ENCODE measurements at places on chromosomes 12 and 14. TPM values are rescaled to one million over a fixed set of nuclear protein-coding genes. Genes with fewer than 3 reads are reported as not detected.

GRCh38 chr12:6444704-6445688 is at the start of gene CD27:
Gene CD27 (plus strand): TSS chr12:6444955. CDS start chr12:6445096, 141 bp downstream.
- no peak for DNase-seq

DNA sequence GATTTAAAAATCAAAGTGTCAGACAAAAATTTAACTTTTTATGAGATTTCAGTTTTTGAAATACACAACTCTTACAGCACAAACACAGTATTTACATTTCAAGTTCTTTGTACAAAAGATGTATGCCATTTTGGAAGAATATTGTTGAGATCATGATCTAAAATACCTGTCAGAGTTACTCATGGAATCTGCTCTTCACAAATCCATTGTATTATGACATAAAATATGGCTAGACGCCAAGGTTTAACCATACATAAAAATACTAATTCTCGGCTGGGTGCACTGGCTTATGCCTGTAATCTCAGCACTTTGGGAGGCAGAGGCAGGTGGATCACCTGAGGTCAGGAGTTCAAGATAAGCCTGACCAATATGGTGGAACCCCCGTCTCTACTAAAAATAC is 6.2 kb upstream of the SYCP3 start:
- DNase-seq = no peak

DNA sequence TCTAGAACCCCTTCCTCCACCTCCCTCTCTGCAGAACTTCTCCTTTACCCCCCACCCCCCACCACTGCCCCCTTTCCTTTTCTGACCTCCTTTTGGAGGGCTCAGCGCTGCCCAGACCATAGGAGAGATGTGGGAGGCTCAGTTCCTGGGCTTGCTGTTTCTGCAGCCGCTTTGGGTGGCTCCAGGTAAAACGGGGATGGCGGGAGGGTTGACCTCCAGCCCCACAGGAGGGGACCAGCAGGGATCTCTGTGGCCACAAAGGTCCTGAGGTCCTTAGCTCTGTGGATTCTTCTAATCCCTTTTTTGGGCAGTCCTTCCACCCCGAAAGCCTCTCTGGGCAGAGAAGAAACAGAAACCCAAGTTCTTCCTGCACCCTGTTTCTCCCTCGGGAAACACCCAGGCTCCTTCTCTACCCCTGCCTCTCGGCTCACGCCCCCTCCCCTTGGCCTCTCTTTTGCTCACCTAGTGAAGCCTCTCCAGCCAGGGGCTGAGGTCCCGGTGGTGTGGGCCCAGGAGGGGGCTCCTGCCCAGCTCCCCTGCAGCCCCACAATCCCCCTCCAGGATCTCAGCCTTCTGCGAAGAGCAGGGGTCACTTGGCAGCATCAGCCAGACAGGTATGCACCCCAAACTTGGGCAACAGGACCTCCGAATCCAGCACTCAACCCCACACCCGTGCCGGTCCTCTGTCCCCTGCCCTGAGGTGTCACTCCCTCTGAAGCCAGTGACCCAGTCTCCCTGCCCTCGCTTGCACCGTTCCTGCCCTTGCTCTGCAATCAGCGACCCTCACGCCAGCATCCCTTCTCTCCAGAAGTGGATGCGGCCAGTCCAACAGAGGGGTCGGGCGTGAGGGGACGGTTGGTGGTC is 638 bp downstream of the LAG3 start:
- DNase-seq = no peak

GRCh38 chr14:33936391-33936790 is 14.5 kb downstream of the EGLN3 start:
- DNase-seq = no peak

DNA sequence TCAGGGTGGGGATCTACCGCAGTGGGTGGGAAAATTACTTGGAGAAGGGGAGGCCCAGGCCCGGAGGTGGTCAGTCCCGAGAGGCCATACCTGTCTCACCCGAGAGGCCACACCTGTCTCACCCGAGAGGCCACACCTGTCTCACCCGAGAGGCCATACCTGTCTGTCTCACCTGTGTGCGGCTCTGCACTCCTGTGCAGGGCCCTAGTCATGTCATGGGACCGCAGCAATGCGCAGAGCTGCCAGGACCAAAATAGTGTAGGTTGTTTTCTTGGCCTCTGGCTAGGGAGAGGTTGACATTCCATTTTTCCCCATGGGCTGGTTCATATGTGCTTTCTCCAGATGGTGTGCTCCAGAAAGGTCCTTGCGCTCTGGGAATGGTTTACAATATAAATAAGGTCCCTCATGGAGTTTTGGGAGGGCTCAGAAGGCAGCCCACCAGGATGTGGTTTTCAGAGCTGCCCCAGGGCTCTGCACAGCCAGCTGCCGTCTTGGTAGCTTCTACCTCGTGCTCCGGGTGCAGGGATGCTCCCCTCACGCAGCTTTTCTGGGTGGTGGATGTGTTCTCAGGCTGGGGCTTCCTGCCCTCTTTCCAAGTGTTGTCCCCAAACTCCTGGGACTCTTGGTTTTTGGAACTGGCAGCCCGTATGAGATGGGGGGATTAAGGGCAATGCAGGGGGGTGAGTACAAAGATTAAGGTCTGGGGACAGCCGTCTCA is 58.2 kb downstream of the CACNA1C start:
- DNase-seq = no peak

GRCh38 chr12:69904777-69905176 is 79.8 kb downstream of the MYRFL start:
- no peak for DNase-seq

- DNase-seq = no peak
Measured at GRCh38 chr12:124453419-124454351, 113.7 kb downstream of the NCOR2 start.

GRCh38 chr12:54232790-54233189 is 44.0 kb upstream of the SMUG1 start:
- DNase-seq = no peak

Gene SLC38A4
- 23.1 TPM for polyA plus RNA-seq

Gene ESRRB
- polyA plus RNA-seq = 7.7 TPM

Gene MYH7
- 0.27 TPM for polyA plus RNA-seq

Gene C12orf60
- polyA plus RNA-seq = 4.5 TPM

Gene E2F7
- 5.2 TPM for polyA plus RNA-seq

Data from left renal cortex interstitium (tissue), 4 donors.